ENCODE measurements at places on chromosomes 2 and 18.

DNA sequence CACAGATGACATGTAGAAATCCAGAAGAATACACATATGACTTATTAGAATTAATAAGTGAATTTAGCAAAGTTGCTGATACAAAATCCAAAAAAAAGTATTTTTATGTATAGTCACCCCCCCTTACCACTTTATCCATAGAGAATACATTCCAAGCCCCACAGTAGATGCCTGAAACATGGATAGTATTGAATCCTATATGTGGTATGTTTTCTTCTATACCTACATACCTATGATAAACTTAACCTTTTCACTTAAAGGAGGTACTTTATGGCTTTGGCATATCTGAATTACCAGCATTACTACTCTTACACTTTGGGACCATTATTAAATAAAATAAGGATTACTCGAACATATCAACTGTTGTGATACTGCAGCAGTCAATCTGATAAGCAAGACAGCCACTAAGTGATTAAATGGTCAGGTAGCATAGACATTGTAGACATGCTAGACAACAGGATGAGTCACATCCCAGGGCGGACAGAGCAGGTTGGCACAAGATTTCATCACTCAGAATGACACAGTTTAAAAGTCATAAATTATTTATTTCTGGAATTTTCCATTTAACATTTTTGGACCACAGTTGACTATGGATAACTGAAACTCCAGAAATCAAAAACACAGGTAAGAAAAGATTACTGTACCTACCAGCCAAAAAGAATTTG, 208.2 kb upstream of the CHAC2 start:
- DNase-seq: no peak

DNA sequence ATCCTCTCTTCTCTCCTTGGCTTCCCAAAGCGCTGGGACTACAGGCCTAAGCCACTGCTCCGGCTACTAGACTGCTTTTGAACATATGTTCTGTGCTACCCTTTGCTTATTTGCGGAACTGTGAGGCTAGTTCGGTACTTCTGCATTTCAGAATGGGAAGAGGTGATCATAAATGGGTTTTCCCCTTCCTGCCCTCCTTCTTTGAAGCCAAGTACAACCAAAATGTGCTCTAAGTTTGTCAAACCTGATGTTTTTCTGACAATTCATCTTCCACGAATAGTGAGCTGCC, 1.7 kb upstream of the ESCO1 start:
- DNase-seq: no peak

DNA sequence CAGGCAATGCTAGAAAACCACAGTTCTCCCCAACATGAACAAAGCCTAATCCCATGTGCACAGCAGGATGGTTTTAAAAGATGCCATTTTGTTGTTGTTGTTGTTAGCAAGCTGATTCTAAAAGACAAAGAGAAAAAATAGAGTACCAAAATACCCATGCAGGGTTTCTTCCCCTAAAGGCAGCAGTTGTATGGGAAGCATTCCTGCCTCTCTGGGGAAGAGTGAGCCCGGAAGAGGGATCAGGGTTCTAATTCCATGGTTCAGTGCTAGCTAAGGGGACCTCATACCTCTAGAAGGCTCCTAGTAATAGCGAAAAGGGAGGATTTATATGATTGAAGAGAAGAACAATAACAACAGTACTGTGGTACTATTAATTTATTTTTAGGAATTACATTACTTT, 327.6 kb downstream of the DPP10 start:
- no peak for DNase-seq

- no peak for DNase-seq
These were observed 1.8 kb upstream of the FAM124B start for GRCh38 chr2:224403657-224404056.

DNA sequence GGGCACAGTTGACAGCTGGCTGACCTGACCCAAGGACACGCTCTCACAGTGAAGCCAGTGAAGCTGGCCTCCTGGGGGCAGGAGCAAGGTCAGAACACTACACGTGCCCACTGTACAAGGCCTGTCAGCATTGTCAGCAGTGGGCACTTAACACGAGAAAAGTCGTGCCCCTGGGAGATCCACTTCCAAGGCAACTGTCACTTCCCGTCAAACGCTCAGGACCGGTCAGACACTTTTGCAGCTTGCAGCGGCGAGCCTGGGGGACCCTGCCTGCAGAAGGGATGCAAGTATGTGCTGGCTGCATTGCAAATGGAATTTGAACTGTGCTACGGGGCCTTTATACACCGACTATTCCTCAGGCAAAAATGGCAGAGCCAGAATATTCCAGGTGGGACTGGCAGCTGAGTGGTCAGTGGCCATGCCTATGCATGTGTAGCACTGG, 176.2 kb downstream of the BCL2 start:
- no peak for DNase-seq

GRCh38 chr2:27914041-27914804, 23.7 kb downstream of the BABAM2 start:
- no peak for DNase-seq

GRCh38 chr2:186515376-186515775, 29.3 kb downstream of the ZC3H15 start:
- DNase-seq: no peak

- no peak for DNase-seq
These were observed 21.4 kb downstream of the TMEM247 start for GRCh38 chr2:46500801-46501200.

DNA sequence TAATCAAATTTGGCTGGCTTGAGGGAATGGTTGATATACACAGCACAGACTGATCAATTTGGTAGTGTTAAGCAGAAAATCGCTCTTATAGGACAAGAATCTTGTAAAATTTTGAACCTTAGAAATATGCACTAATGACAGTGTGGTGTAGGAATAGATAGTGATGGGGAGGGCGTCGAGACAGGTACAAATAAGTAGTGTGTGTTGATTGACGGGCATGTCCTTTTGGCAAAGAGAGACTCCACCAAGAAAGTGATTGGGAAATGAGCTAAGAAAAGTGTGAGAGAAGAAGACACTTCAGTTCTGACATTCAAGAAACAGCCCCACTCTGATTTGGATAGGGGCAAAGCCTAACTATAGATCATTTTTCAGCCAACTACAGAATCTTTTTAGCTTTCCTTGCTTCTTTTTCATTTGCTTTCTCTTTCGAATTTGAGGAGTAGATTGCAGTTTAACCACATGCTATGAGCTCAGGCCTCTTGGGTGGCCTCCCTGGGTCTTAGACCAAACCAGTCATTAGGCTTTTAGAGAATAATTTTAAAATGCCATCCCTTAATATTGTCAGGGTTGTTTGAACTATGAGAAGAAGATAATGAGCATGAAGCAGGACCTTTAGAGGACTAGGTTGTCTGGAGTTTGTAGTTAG, 127.1 kb downstream of the CERS6 start:
- DNase-seq: no peak

DNA sequence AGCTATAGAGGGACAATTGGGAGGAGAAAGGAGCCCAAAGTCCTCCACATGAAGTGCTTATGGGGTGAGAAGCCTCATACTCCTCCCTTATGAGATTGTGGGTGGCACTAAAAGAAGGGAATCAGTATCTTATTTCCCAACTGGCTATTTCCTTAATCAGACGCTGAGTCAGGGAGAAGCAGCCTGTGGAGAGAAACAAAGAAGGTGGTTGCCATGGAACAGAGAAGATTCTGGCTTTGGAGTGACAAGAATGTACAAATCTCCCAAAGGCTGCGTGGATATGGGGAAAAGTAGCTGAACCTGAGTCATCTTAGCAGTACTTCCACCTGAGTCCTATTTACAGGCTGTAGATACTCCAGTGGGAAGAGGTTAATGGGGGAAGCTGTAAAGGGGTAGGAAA, 115.8 kb upstream of the CWC22 start:
- no peak for DNase-seq

DNA sequence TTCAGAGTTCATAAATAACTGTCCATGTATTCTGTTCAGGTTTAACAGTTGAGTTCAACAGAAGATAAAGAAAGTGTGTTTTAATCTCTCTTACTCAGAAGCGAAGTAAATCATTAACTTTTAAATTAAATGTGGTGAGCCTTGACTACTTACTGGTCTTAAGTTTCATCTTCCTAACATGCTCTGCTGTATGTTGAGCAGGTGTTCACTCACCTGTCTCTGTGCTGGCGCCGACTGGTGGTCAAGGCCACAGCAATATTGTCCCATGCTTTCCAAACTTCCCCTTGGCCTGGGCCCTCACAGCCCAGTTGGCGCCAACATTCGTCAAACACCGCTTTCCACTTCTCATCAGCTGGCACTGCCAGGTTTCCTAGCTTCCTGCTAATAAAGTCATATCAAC, 17.0 kb upstream of the MPP4 start:
- DNase-seq: no peak

- DNase-seq: no peak
These were observed 442.2 kb upstream of the CELF4 start for GRCh38 chr18:38007676-38008330.

DNA sequence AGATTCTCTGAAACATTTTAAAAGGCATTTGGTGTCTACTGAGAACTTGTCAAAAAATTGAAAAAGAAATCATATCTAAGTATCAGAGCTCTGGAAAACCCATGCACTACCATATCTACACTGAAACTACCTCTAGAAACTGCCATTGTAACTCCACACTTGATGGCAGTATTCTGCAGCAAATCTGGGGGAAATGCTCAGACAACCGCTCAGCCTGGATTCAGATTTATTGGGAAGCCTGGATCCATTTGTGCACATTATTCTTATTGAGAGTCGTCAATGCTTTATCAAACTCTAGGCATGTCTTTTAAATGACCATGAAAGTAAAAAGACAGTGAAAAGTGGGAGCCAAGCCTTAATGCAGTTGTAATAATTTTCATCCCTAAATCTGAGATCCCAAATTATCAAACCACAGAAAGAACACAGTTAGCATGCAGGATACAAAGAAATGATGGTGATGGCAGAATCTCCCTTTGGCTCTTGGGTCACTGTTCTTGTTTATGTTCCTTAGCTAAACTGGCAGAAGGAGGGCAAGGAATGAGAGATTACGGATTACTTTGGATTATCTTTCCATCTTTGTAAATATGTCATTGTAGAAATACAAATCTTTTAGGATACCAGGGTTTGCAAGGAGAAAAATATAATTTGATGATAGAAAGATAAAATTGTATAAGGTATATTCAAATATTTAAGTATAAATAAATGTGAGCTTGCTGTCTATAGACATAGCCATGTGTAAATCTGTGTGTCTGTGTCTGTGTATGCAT, 512.1 kb upstream of the SYT4 start:
- no peak for DNase-seq

DNA sequence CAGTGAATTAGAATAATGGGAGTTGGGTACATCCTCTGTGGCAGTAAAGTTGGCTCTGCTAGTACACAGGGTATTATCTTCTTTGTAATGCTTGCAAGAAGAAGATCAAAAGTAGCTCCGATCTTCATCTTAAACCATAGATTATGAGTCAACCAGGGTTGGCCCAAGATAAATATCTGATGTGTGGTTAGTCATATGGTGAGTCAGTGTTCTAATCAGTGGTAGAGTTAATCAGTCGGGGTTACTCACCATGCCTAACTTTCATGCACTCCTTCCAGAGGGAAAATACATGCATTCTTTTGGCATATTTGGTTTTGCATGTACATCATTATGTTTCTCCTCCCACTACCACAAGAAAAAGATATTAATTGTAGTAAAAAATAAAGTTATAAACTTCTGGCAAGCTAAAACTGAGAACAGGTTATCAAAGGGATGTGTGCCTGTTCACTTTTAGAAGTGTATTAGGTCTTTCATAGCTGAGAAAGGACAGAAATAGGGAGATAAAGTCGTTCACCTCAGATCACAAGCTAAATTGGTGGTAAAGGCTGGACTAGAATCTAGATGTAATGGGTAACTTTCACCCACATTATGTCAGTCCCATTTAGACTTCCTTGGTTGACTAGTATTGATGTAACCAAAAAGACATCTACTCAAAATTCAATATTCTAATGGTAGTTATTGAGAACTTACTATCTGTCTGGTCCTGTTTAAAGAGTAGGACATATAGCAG, 684.4 kb downstream of the IRS1 start:
- no peak for DNase-seq

GRCh38 chr2:241248897-241249296, 60.4 kb downstream of the ANO7 start:
- DNase-seq: no peak

DNA sequence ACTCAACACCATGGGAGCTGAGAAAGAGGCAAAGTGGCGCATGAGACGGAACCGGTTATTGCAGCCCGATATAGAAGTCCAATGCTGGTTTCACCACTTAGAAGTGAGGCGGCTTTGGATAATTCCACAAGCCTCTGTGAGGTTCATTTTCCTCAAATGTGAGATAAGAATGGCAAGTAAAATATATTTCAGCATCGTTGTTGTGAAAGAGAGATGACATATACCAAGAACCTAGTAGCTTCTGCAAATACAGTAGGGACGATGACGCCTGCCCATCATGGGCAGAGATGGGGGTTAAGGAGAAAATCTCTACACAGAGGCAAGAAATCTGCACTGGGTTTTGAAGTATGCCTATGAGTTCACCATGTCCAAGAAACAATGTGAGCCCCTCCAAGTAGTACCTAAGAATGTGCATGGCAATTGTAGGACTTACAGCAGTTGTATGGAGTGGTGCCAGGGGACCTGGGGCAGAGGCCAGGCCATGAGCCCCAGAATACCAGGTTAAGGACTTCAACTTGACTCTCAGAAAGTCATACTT, 352.0 kb downstream of the RNF144A start:
- DNase-seq: no peak

DNA sequence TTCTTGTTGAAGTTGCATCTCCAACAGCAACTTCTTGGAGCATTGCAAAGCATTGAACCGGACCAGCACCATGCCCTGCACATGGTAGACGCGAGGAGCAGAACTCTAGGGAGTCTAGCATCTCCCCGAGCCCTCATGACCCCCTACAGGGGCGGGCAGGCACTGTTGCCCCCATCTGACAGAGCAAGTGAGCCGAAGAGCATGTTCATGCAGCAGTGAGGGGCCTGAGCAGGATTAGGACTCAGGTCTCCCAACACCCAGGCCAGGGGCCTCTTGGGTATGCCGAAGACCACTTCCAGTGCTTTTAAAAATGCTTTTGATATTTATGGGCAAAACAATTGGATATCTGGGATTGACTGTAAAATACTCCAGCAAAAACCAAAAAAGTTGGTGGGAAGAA, 163.3 kb downstream of the TFCP2L1 start:
- DNase-seq: no peak
